Left renal pelvis (tissue), 4 donors: ENCODE measurements at places on chromosomes 12 and 14. TPM values are rescaled to one million over a fixed set of nuclear protein-coding genes. Genes with fewer than 3 reads are reported as not detected.
A peak's percentile ranks its signal among the peaks of the same experiment; 100 is the strongest.

- DNase-seq, result peak; percentile 40
These were observed 150.1 kb downstream of the SLC38A4 start for GRCh38 chr12:46675736-46676135.

GALNT16 gene
- polyA plus RNA-seq, result 30.8 TPM

PDZRN4 gene
- 3.1 TPM for polyA plus RNA-seq

KRT74 gene
- polyA plus RNA-seq, result not detected

EXOC3L4 gene
- polyA plus RNA-seq, result 0.70 TPM

- DNase-seq, result peak; percentile 19
These were observed 40.0 kb upstream of the PCNX4 start for GRCh38 chr14:60051721-60052221.

RD3L gene
- polyA plus RNA-seq, result not detected

GRCh38 chr12:1805441-1806081 lies 14.8 kb upstream of the LRTM2 start:
- no peak for DNase-seq

KRT73 gene
- polyA plus RNA-seq, result not detected

GRCh38 chr14:83491091-83491490 lies 1957.4 kb upstream of the SEL1L start:
- DNase-seq, result no peak

GRCh38 chr12:103269946-103270345 lies 225.8 kb downstream of the C12orf42 start:
- no peak for DNase-seq

DNA sequence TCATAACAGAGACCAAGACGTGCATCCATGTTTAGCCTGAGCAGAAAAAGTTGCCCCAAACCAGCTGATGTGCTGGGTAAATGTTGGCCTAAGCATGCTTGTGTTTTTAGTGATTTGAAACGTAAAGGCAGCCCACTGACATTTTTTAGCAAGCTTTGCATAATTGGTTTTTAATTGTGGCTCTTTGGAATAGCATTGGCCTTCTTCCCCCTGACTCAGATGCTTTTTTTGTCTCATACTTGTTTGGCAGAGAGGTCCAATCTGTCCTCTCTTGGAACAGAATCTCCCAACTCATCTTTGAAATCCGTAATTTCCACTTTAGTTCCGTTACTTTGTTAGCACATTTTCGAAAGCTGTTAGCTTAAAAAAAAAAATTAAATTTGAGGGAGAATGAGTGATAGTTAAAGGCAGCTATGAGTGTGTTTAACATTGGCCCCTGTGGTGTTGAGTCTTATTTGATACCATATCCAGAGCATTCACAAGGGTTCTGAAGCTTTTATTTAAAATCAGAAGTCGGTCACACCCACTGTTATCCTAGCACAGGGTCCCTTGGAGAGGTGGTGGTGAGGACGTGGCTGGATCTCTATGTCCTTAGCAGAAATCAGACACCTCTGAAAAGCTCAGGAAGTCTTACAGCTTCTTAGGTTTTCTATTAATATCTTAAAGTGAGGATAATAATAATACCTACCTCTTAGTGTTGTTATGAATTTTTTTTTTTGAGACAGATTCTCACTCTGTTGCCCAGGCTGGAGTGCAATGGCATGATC lies 15.6 kb downstream of the JDP2 start:
- DNase-seq, result no peak

SYCP3 gene
- 1.4 TPM for polyA plus RNA-seq

NCOR2 gene
- polyA plus RNA-seq, result 93.3 TPM

- no peak for DNase-seq
These were observed 322.9 kb downstream of the DAD1 start for GRCh38 chr14:22266142-22266442.

- DNase-seq, result no peak
These were observed 42.1 kb downstream of the MAP1LC3B2 start for GRCh38 chr12:116600959-116601918.

- DNase-seq, result no peak
These were observed 318.1 kb upstream of the RTL1 start for GRCh38 chr14:101221549-101222160.

RDH12 gene
- polyA plus RNA-seq, result 0.36 TPM

MEG3 gene
- 132 TPM for polyA plus RNA-seq

DNA sequence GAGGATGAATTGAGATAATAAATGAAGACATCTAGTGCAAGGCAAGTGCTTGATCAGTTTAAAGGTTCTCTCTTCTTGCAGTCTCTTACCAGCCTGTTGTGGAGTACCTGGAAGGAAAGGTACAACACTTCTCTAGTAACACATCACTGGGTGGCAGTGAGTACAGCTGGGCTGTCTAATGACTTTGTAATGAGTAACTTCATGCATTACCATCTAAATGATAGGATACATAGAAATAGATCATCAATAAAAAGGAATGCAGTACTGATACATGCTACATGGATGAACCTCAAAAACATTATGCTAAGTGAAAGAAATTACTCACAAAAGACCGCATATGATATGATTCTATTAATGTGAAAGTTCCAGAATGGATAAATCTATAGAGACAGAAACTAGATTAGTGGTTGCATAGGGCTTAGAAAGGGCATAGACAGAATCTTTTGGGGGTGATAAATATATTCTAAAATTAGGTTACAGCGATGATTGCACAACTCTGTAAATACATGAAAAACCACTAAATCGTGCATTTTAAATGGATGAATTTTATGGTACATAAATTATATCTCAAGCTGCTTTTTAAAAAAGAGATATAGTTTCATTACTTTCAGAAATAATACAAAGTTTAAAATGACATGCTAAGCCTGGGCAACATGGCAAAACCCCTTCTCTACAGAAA lies 224.4 kb downstream of the CHST11 start:
- DNase-seq, result no peak

TRIAP1 gene
- polyA plus RNA-seq, result 48.6 TPM

DNA sequence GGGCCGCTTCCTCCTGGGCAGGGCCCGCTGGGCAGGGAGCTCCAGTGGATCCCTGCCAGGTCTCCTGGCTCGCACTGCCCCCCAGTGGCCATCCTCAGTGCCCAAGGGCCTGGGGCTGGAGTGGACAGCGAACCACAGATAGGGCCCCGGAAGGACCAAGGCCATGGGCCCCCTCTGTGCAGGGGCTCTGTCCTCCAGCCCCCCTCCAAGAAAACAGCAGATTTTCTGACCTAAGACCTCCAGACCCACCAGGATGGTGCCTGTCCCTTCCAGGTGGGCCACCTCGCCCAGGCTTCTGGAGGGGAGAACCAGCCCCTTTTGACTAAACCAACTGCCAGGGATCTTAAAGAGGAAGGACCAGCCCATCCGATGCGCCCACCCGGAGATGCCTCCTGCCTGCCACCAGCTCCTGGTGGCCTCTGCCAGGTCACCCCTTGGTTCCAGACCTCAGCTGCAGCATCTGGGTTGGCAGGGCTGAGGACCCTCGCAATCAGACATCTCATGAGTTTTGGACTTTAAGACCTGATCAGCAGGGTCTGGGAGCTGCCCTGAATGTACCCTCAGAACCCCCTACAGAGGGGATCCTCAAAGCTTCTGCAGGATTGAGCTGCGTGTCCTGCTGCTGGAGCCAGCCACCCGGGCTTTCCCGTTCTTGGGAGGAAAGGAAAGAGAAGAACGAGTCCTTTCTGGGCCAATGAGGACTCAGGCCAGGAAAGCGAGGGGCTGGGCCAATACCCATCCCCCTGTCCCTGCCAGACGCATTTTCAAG lies 325.8 kb upstream of the DIO3 start:
- DNase-seq, result no peak

DNA sequence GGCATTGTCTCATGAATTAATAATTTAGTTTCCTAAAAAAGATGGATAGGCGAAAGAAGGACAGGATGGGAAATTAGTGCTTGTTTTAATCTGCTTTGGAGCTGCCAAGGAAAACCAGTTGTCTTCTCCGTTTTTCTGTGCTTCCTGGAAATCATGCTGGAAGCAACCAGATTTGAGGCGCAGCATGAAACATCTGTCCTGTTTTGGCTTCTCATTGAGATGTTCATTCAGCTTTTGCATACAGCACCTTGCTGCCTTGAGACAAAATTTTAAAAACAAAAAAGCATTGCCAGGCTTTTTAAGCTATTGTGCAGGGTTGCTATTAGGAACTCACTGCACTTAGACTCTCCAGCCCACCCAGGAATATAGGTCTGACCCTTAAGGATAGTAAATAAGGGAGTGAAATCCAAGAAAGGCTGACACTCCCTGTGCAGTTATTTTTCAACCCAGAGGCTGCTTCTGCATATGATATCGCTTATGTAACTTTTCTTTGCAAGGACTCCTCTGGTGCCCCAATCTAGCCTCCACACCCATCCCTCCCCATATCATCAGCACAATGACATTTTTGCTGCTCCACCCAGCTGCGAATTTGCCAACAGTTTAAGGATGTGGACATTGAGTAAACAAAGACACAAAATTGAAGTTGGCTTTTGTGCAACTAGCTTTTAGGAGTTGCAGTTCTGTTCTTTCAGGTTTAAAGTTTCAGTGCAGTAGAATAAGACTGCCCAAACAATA lies 46.9 kb upstream of the MDM1 start:
- DNase-seq, result no peak

GRCh38 chr14:82626156-82627066 lies 1092.8 kb upstream of the SEL1L start:
- no peak for DNase-seq

DNA sequence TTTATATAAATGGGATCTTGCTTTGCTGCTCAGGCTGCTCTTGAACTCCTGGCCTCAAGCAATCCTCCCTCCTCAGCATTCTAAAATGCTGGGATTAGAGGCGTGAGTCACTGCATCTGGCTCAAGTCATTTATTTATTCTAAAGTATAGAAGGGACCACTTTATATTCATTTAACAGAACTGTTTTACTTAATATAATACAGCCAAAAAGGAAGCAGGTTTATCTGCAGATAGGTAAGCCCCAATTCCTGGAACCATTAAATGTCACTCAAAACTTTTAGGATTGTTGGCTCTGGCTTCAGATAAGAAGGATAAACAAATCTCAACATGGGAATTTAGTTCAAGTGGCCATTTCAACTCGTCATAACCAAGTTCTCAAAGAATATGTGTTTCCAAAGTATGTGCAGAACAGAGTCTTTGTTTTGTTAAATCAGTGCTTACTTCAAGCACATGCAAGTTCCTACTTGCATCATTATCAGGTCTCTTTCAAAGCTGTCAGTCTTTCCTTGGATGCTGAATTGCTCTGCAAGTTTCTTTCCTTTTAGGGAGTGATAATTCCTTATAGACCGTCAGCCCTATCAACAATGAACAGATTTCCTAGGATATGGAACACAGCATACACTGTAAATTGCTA lies 60.4 kb downstream of the KITLG start:
- DNase-seq, result no peak

SYNDIG1L gene
- 0.36 TPM for polyA plus RNA-seq

P2RX7 gene
- 0.63 TPM for polyA plus RNA-seq
